ENCODE measurements at places on chromosomes 16 and 17.

- no peak for DNase-seq
These were observed 469.1 kb downstream of the GRIN2A start for GRCh38 chr16:9713156-9713555.

- peak; percentile 47 for DNase-seq
These were observed 22.0 kb downstream of the KPNA2 start for GRCh38 chr17:68057531-68057952.

DNA sequence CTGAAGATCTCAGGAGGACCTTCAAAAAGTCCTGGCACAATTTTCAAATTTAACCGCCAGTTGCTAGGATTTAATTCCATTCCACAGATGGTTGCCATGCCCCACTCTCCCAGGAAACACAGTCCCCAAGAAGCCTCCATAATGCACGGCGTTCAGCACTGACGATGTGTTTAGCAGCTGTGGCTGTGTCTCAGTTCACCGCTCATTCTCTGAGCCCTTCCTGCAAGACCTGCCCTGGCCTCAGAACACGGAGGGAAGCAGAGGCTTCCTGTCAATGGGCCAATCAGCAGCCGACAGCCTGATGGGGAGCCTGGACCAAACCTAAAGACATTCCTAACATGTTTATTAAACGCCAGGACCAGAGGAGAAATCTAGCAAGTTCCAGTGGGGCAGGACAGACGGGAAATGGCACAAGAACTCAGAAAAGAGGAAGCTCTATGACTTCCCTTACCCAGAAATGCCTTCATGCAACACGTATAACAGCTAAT is 4.9 kb downstream of the MYLK3 start:
- DNase-seq, result peak; percentile 67

- no peak for DNase-seq
These were observed 40.8 kb upstream of the BHLHA9 start for GRCh38 chr17:1229349-1229899.

DNA sequence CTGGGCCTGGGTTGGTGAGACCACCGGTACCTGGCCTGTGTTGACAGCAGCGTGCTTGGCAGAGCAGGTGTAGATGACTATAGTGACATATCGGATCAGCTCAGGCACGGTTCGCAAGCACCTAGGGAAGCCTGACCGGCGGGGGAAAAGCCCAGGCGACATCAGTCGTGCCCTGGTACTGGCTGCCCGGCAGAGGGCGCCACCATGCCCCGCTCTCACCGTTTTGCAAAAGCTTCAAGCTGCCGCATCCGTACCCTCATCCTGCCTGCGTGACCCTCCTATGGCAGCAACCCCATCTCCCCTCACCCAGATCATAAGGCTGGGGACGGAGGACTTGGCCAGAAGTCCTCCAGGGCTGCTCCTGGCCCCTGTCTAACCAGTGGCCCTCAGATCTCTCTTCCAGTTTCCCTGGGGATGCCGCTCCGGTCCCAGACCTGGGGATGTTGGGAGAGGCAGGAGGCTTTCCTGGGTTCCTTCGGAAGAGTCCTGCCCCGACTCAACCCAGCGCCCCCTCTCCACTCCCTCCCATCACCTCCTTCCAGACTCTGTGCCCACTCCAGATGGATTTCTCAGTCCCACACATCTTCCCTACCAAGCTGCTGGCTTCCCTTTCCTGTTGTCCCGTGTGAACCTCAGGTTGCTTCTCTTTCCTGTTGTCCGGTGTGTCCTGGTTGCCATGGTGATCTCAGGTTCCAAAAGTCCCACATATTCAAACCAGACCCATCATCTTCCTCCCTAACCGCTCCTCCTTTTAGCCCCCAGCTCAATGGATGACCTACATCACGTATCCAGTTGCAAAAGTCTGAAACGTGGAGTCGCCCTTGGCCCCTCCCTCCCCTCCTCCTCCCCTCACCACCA is 13.7 kb downstream of the ALOX12B start:
- peak; percentile 62 for DNase-seq

GRCh38 chr17:72682605-72683004 is 409.9 kb downstream of the SLC39A11 start:
- peak; percentile 84 for DNase-seq

GRCh38 chr16:591892-592517 is 2.1 kb downstream of the RAB40C start:
- no peak for DNase-seq

DNA sequence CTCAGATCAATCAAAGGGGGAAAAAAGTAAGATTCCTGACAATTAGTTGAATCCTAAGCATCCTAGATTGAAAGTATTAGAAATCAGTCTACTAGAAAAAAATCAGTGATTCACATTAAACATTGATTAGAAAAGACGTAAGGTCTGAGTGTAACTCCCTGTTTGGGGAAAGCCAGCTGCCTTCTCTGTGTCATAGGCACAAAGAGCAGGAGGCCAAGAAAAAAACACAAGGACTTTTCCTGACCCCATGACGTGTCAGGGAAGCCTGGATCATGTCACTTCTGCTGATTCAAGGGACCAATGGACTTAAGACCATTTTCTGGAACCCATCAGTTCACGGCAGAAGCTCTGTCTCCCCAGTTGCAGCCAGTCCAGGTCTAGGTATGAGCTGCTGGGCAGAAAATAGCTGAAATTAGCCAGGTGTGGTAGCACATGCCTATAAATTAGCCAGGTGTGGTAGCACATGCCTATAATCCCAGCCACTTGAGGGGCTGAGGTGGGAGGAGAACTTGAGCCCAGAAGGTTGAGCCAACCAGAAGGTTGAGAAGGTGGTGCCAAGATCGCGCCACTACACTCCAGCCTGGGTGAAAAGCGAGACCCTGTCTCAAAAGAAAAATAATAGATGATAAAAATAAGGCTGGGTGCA is 35.9 kb downstream of the RANBP10 start:
- no peak for DNase-seq

DNA sequence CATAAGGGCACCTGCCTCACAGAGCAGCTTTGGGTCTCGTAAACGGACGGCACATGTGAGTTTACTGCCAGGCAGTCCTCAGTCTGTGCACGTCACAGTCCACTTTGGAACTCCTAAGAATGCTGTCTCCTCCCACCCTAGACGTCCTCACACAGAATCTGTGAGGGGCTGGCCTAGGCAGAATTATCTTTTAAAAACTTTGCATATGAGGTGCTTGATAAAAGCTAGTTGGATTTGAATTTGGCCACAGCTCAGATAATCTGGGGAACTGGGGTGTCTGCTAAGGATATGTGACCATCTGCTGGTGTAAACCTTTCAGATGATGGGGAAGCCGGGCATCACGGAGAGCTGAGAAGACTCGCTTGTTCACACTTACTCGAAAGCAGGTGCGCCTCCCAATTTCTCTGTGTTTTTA is 64.4 kb downstream of the METRNL start:
- DNase-seq, result no peak

Data from EH (cell line).